Activated CD4-positive, CD25-positive, alpha-beta regulatory T cell treated with anti-CD3 and anti-CD28 coated beads, Interleukin-2, amount 50 U/mL, for 16 hours (primary cell): ENCODE measurements at places on chromosomes 11 and 22.

DNA sequence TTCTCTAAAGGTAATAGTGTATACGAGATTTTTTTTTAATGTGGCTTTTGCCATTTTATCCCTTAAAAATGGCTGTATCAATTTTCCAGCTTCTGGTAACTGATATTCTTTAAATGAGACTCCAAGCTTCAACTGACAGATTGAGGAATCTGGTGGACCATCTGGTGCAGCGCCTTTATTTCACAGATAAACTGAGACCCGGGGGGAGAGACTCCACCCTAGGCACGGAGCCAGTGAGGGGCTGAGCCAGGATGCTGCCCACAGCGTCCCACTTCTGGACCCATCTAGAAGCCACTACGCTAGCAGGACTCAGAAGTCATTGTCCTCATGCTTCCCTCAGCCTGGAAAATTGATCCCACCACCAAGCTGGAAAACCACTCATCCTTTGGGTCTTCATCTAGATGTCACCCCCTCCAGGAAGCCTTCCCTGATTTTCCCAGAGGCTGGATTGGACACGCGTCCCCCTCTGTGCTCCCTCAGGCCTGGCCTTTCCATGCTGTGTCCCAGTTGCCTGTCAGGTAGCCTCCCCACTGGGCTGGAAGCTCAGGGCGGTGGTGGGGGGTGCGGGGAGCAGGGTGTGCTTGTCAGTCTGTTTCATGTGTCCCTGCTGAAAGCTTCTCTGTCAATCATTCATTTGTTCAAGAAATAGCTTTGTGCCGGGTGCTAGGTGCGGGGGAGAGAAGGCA is 12.3 kb upstream of the CD5 start:
- DNase-seq: no peak

DNA sequence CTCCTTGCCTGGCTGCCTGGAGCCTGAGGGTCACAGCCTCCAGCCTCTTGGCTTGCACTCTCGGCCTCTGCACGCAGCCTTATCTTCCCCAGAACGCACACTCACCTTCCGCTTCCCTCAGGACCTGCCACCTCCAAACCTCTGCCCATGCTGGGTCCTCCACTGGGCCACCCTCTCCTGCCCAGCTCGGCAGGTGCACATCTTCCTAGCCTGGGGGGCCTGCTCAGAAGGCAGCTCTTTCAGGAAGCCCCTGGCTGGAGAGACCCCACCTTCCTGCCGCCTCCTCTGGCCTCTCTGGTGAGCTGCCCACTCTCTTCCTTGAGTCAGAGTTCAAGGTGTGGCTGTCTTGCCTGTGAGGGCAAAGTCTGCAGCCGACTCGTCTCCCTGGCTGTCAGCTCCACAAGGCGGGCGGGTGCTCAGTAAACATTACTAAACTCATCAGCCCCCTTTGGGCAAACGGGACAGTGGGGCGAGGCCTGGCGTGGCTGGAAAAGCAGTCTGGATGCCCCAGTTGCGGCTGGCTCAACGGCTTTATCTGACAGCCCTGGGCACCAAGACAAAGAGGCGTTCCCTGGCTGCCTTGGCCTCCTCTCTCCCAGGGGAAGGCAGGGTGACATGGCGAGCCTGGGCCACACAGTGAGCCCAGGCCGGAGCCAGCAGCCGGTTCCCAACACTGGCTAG is 1.7 kb upstream of the LINC01488 start:
- no peak for DNase-seq

- no peak for DNase-seq
Observed at GRCh38 chr11:130420478-130421198, 7.8 kb downstream of the ADAMTS8 start.

DNA sequence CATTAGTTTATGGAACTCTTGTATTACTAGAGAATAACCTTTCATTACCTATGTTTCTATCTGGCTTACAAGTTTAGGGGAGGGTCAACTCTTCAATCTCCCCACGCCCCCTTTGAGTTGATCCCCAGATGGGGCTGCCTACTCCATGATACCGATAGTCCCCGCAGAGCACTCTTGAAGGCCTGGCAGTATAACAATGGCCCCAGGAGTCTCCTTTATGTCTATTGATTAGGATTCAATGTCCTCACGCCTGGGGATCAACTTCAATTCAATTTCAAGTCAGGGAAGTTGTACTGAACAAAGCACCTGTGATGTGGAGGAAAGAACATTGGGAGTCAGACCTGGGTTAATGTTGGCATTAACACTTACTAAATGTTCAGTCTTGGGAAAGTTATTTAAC is 520.2 kb downstream of the METTL15 start:
- no peak for DNase-seq

GRCh38 chr11:113839842-113840241 is 35.5 kb downstream of the USP28 start:
- DNase-seq: no peak

DNA sequence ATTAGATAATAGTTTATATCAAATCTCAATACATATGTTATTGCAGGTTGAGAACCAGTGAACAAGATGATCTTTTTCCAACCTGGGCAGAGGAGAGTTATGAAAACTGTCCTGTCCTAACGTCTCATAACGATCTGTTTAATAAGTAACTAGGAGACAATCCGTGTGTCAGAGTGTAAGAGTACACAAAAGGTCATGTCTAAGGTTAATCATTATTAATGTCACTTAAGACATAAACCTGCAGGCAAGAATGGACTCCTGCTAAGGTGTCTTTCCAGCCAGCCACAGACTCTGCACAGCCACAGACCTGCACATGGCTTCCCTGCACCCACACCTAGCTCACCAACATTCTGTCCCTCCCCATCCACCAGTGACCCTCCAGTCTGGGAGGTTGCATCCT is 10.1 kb downstream of the SLC5A4 start:
- DNase-seq: no peak

DNA sequence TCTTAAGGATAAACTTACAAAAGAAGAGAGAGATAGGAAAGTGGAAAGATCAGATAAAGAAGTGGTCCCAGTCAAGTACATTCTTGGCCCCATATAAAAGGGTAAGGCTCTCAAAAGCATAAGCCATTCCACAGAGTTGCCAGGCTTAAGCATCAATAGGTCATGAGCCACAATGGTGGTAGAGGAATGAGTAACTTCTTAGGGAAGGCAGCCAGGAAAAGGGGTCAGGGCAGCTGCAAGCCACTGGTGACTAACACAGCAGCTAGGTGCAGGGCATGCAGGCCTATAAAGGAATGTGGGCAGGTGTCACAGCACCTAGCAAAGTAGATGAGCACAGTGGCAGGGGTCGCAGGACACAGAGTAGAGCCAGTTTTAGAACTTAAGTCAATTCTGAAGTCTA is 302.6 kb upstream of the FAT3 start:
- DNase-seq: no peak

DNA sequence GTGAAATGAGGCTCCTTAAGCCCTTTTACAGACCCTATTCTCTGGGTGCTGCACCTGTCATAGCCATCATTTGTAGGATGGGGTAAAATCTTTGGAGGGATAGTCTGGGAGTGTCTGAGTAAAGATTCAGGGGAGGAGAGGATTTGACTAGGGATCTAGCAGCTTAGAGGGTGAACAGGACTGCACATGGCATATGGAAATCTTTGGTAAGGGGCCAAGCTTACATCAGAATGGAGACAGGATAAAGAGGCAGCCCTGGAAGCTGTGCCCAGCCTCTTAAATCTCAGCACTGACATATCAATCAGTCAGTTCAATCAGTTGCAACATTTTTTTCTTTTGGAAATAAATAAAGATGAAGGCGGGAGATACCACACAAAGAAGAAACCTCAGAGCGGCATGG is 301.8 kb upstream of the CADM1 start:
- DNase-seq: no peak

DNA sequence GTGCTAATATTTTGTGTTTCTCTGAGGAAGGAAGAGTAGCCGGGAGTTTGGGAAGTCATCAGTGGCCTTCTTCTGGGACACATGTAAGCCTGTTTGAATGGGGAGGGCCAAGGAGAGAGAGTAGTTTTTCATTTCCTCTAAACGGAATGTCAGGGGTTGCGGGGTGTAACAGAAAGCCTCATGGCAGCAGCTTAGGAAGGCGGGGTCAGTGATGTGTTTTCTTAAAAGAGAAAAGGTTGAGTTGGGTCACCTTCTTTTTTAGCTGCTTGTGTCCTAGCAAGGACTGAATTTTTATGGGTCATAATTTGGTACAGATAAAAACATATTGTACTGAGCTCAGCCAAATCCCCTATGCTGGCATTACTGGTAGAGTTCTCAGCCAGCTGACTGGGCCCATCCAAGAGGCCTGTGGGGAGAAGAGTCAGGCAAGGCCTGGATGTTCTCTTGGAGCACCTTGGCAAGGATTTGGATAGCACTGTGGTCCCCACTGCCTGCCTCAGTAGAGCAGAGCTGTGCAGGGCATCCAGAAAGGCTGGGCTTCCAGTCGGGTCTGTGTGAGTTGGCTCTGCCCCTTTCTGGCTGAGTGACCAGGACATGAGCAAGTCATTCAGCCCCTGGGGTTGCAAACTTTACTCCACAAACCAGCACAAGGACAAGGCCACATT is 29.4 kb upstream of the NAV2 start:
- no peak for DNase-seq

DNA sequence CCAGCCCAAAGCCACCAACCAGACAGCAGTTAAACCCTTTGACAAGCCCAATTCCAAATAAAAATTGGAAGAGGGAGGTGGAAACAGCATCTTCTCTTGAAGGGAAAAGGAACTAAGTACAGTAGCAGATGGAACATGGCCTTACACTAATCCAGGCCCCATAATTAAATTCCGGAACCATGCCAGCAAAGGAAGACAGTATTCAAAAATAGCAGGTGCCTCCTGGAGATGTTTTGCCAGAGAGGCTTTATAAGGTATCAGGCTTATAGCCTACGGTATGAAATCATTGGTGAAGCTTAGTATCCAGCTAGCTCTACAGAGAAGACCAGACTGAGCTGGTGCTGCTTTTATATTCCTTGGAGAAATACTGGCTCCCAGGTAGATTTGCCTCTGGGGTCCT is 344.1 kb upstream of the API5 start:
- no peak for DNase-seq

DNA sequence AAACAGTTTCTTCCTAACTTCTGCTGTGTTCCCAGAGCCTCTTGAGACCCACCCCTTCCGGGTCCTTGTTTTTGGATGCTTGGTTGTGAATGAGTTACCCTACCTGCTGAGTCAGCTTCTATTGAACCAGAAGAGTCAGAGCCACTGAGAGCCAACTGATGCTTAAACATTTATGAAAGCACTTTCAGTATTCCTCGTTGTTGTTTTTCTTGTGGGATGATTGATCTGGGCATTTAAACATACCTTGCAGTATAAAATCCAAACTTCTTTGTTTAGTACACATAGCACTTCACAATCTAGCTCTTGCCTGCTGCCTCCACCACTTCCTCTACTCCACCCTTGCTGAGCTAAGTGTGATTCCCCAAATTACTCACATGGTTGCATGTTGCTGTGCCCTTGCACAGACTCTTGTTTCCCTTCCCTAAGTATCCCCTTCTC is 5.5 kb downstream of the PRSS23 start:
- no peak for DNase-seq

- DNase-seq: no peak
Observed at GRCh38 chr22:16804882-16805281, 20.3 kb downstream of the XKR3 start.

- DNase-seq: no peak
Observed at GRCh38 chr11:132253469-132254264, 883.3 kb downstream of the NTM start.

GRCh38 chr11:16186680-16187079 is 169.7 kb downstream of the SOX6 start:
- no peak for DNase-seq

DNA sequence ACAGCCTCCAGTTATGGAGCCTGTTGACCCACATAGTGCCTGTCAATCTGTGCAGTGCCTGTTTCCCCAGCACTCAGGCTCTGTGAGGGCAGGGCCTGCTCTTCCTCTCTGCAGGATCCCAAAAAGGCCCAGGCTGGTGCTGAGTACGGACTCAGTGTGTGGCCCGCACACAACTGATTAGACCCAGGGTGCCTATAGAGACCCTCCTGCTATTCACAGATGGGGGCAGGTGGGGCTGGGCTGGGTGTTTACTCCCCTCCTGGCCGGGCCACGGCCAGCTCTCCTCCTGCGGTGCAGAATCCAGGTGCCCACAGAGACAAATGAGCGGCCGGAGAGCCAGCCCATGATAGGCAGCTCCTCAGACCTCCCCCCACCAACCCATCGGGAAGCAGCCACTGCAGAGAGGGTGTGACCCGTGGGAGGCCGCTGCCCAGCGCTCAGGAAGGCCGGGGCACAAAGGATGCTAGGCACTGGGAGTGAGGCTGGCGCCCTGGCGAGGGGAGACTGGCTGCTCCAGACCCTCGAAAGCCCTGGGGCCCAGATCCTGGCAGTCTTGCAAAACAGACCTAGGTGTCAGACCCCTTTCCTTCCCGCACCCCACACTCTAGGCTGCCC is 239.0 kb downstream of the CTTN start:
- DNase-seq: no peak

DNA sequence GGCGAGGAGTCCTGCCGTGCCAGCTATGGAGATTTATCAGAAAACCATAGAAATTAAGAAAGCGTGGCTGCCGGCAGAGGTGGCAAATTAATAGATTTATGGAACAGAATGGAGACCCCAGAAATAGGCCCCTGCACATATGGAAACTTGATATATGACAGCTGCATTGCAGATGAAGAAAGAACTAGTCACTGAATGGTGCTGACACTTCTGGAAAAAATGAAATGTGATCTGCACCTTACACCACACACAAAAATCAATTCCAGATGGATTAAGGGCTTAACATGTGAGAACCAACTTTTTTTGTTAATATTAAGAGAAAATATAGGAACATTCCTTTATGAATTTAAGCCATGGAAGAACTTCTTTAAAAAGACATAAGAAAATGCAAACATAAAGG is 40.3 kb upstream of the TSKU start:
- no peak for DNase-seq

GRCh38 chr11:115618428-115618827 is 114.2 kb upstream of the CADM1 start:
- DNase-seq: no peak

- DNase-seq: no peak
Observed at GRCh38 chr22:27099946-27100722, 442.7 kb downstream of the MIAT start.

GRCh38 chr11:45530776-45531175 is 134.6 kb downstream of the CHST1 start:
- no peak for DNase-seq

GRCh38 chr11:15912825-15913224 is 443.5 kb downstream of the SOX6 start:
- no peak for DNase-seq
